NCI-H187 (cell line): ENCODE measurements at places on chromosomes 1 and 21.
A peak's percentile ranks its signal among the peaks of the same experiment; 100 is the strongest.

DNA sequence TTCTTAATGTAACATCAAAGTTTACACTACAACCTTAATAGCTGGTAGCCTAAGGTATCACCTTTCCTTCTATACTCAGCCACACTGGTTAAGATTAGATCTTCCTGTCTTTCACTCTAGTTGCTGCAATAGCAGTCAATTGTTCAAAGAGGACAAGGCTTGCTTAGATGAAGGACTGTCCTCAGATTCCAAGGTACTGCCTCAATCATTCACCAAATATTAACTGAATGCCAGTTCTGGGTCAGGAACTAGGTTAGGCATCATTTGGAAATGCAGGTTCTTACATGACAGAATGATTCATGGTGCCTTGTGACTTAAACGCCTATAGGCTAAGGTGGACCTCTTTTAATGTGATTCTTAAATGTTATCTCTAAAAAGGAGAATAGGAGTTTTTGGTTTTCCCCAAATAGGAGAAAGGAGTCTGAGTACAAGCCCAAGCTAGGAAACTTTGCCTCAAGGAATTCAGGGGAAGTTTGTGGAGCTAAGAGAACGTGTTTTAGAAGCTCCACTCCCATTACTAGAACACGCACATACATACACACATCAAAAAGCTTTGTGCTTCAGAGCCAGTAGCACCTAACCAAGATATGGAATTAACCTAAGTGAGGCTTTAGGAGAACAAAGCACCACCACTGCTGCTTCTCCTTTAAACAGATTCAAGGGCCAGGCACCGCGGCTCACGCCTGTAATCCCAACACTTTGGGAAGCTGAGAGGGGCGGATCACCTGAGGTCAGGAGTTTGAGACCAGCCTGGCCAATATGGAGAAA lies 8.5 kb upstream of the WDR47 start:
- no peak for DNase-seq

- DNase-seq, result no peak
These were observed 45.3 kb downstream of the HSF2BP start for GRCh38 chr21:43613755-43614638.

DNA sequence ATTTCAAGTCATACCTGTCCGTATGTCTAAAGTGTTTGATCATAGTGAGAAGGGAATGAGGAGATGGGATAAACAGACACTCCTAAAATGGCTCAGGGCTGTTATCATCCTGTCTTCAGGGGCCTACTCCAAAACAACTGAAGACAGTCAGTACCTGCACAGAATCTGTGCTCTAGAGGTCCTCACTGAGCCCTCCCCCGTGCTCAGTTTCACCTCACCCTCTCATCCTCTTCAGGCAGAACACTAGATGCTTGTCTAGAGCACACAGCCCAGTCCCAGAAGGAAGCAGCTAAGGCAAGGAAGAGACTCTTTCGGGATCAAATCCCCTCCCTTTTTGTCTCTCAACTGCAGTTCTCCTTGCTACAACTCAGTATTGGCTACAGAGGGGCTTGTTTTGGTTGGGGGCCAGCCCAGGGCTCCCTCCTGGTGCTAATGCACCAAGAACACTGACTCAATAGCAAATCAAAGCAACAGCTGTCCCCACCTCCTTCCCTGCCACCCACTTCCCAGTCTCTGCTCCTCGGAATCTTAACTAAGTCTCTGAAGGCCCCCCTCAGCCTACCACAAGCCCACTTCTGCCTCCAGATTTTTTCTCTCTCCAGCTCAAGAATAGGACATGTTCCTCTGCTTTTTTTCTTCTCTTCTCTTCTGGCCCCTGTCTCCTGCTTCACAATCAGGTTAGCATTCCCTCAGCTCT lies 10.1 kb downstream of the CADM3 start:
- no peak for DNase-seq

GRCh38 chr1:185972096-185972850 lies 238.1 kb downstream of the HMCN1 start:
- no peak for DNase-seq

GRCh38 chr1:5688081-5689077 lies 303.8 kb downstream of the NPHP4 start:
- no peak for DNase-seq

GRCh38 chr1:84504580-84505492 lies 1.4 kb upstream of the SPATA1 start:
- DNase-seq, result no peak

- DNase-seq, result no peak
These were observed 4.1 kb upstream of the TTLL10 start for GRCh38 chr1:1169429-1170214.

- no peak for DNase-seq
These were observed 11.8 kb downstream of the LAPTM5 start for GRCh38 chr1:30745834-30746208.

GRCh38 chr1:15956150-15956549 lies 19.8 kb downstream of the ZBTB17 start:
- no peak for DNase-seq

DNA sequence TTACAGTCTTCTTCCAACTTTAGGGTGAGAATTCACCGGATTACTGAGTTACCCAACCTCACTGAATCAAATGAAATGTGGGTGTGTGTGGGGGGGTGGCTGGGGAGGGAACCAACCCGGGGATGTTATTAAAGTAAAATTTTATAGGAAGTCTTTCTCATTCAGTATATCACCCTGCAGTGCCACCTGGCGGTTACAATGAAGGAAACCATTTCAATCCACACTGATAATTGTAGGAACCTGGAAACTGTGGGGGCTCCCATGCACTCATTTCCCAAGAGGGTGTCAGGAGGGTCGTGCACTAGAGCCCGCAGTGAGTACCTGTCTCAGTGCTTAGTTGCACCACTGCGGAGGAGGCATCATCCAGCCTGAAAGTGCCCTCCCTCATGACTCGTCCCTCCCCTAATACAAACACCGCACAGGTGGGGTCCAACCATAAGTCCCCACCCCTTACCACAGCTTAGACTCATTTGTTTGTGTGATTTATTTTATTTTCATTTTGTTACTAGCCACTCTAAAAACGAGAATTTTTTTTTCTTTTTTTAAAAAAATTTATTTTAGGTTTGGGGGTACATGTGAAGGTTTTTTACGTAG lies 29.1 kb upstream of the IGSF5 start:
- no peak for DNase-seq

DNA sequence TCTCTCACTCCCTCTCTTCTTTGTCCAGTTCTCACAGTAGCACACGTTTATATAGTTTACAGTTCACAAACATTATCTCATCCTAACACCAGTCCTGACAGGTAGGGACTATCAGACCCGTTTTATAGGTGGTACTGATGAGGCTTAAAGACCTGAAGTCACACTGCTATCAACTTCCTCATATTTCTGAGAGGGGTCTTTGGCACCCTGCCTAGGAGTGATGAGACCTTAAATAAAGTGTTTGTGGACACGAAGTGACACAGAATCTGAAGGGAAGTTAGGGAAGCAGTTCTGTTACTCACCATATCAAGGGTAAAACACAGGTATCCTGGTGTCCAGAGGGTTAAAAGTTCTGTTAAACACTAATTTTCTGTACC lies 590 bp upstream of the TACSTD2 start:
- DNase-seq, result no peak

- no peak for DNase-seq
These were observed 654 bp upstream of the ARHGEF2 start for GRCh38 chr1:155978973-155979429.

DNA sequence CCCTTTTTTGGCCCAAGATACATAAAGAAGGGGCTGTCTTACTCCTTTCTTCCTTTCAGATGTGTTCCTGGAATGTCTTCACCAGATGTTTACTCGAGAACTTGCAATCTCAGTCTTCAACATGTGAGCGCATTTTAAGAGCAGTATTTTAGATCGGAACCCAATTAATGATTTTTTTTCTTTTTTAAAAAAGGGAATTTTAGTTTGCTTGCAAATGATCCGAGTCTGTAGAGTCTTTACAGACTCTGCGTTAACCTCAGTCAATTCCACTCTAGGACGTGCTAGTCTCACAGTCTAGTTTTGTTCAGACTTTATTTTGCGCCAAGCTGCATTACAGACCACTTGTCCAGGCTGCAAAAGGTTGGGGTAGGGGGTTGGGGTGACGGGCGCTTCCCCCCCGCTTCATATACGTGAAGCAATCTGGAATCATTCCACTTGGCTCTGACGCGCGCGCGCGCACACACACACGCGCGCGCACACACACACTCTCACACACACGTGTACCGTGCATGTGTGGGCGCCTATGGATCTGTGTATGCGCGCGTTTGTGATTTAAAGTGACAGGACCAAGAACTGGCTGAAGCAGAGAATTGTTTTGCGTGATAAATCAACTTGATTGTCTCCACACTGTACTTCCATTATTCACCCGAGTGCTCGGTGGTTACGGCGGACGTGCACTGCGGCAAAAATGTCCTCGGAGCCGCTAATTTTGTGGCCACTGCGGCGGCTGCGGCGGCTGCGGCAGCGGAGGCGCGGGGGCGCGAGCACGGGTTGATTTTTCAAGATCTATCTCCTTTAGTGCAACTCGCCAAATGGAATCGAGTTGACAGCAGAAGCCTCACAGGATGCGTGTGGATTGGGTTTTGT lies 25.6 kb upstream of the NFIA start:
- peak; percentile 44 for DNase-seq

DNA sequence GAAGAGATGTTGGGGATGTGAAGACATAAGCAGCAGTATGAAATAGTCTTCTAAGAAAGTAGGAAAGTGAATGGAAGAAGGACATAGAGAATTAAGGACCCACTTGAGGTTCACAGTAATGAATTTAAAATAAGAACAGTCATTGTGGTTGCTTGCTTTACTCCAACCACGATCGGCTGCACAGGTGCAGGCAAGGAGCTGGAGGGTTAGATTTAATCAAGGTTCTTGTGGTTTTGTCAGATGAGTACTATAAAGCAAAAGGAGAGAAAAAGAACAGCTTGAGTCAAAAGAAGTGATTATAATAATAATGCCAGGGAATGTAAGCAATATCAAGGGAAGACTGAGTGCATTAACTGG lies 46.1 kb upstream of the RBM34 start:
- DNase-seq, result no peak

GRCh38 chr1:8011016-8011415 lies 15.1 kb downstream of the ERRFI1 start:
- DNase-seq, result no peak

- no peak for DNase-seq
These were observed 24.2 kb upstream of the NPPB start for GRCh38 chr1:11882814-11883538.

- DNase-seq, result no peak
These were observed 20.4 kb downstream of the MT1HL1 start for GRCh38 chr1:236983818-236984217.

DNA sequence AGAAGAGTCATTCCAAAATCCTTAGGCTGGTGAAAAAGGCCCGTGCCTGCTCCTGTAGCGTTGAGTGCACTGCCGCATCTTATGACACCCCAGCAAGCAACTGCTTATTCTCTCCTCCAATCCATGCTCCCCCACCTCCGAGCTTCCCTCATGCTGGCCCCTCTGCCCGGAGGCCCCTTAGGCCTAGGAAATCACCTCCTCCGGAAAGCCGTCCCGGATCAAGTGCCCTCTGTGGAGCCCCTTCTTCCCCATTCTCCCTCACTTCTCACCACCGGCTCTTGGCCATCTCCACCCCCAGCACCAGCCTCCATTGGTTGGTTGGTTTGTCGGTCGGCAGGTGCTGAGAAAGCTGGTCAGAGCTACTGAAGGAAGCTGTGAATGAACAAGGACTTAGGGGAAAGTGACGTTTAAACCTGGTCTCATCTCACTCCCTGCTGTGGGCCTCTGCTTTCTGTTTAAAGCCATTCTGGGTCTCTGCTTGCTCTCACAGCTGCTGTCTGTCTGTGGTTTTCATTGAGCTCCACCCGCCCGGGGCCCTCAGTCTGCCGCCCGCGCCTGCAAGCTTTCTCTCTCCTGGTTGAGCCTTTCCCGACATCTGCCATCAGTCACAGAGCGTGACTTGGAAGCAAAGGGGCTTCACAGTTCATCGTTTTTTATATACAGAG lies 122.2 kb downstream of the KCNN3 start:
- peak; percentile 96 for DNase-seq

- no peak for DNase-seq
These were observed 11.0 kb upstream of the LMNA start for GRCh38 chr1:156103521-156103947.

GRCh38 chr1:51916587-51917405 lies 38.3 kb upstream of the NRDC start:
- no peak for DNase-seq

- DNase-seq, result no peak
These were observed 1.4 kb upstream of the KLHL21 start for GRCh38 chr1:6603915-6604558.

GRCh38 chr1:201739492-201740085 lies 89.4 kb upstream of the IPO9 start:
- DNase-seq, result peak; percentile 41

DNA sequence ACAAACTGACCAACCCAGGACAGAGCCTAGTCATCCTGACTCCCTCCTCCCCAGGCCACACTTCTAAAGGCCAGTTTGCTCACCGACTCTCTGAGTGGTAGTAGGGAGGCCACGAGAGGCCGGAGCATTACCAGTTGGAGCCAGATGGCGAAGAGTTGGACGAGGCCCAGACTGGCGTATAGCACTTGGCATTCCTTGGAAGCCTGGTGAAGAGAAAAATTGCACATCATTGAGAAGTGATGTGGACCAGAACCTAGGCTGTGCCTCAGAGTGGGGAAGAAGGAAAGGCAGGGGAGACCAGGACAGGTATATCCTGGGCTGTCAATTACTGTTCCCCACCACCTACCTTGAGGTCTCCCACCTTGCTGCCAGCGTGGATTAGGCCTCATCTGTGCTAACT lies 12.2 kb downstream of the PABPC4 start:
- DNase-seq, result no peak

GRCh38 chr1:20008391-20008841 lies 29.0 kb upstream of the PLA2G2A start:
- DNase-seq, result no peak

GRCh38 chr1:220375715-220376114 lies 103.5 kb upstream of the RAB3GAP2 start:
- no peak for DNase-seq

- no peak for DNase-seq
These were observed 17.2 kb downstream of the KRTAP10-1 start for GRCh38 chr21:44522753-44523204.

DNA sequence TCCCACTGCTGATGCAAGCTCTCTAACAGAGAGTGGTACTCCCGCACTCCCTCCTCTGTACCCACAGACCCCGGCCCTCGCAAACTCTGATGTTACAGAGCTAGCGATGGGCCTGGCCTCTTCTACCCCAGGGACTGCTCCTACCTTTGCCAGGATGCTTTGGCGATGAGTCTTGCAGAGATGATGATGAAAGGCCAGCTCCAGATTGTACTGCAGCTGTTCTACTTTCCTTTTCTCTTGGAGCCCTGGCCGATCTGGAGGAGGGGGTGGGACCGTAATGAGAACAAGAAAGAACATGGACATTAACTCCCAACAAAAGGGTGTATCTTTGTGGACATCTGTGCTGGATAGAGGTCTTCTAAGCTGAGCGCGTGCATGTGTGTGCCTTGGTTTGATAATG lies 6.0 kb upstream of the LINGO4 start:
- DNase-seq, result no peak

DNA sequence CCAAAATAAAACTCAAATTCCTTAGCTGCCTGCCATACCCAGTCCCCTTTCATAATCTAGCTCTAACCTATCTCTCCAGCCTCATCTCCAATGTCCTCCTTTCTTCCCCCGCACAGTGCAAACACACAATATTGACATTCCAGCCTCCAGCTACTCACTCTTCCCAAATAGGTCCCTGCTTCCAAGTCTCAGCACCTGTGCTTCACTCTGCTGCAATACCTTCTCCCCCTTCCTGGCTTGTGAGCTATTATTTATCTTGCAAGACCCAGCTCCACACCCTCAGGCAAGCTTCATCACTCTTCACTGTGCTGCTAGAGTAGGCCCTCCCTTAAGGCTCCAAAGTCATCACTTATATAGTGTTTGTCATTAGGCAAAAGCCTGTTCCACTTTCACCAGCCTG lies 9.7 kb downstream of the PLPP3 start:
- DNase-seq, result no peak
